ENCODE measurements at places on chromosomes 7 and 10.

DNA sequence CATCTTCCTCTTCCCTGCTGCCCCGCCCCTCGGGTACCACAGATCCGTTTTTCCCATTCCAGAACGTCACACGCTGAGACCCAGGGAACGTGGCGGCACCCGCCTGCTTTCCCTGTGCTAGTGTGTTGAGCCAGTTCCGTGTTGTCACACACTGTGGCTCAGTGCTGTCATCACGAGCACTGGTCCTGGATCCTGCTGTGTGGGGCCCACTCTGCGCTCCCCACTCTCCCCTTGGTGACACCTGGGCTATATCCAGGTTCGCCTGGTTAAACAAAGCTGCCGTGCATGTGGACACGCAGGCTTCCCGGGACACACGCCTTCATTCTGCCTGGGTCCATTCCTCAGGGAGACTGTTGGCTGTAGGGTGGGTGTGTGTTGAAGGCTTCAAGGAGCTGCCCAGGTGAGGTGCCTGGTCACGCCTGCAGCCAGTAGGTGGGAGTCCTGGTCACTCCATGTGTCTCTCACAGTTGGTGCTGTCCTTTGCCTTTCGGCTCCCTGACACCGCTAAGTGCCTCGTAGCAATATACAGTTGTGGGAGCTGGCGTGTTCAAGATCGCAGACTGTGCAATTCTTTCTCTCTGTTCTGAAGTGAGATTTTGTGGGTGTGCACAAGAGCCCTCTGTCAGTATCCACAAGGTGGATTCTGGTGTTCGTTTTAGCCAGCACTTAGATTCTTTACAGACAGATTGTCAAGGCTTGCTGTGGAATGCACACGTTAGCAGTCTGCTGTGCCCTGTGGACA, 88.6 kb downstream of the INPP5A start:
- no peak for DNase-seq

GRCh38 chr10:8130973-8131911, 76.8 kb downstream of the GATA3 start:
- no peak for DNase-seq

DNA sequence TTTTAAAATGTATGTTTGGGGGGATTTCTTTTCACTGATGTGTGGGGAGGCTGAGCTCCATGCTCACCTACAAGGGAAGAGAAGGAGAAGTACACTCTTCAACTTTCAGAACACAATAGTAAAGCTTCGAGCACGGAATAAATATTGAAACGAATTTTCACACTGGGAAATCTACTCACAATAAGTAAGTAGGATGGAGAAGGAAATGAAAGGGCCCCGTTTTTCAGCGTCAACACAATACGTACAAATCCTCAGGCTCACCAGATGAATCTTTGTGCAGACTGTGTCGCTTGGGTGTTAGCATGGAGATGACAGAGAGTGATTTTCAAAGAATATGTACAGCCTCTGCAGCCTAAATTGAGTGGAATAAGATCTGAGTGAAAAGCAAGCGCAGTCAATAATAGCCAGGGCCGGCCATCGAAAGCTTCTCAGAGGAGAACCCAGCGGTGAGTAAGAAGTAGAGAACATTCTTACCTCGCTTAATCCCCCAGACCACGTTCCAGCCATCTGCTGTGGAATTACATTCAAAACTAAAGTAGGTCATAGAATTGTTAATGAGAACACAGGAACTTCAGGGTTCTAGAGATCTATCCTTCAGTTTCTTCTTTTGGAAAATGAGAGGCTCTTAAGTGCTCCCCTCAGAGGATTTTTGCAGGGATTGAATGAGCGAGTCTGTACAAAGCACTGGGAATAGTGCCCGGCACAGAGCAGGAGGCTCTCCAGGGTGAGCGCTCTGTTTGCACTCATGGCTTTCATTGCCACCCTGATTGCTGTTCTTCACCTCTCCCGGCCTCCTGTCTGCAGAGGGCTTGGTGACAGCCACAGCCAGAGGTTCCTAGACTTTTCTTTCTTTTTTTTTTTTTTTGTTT, 292.8 kb downstream of the SFMBT2 start:
- DNase-seq, result no peak

GRCh38 chr10:29119374-29119773, 169.5 kb upstream of the LYZL1 start:
- no peak for DNase-seq

DNA sequence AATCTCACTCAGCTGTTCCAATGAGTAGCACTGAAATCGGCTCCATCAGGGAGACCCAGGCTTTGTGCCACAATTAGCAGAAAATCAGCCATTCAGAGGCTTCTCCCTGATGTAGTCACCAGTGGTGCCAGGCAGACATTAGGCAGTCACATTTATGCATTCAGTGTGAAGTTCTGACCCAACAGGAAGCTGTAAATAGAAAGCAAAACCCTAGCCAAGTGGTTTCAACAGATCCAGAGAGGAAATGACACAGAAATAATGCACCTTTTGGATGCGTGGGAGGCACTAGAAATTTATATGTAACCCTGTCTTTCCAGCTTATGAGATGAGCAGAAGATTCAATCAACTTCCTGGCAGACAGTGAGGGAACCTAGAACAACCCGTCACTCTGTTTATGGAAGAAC, 186.4 kb downstream of the PDE1C start:
- no peak for DNase-seq

DNA sequence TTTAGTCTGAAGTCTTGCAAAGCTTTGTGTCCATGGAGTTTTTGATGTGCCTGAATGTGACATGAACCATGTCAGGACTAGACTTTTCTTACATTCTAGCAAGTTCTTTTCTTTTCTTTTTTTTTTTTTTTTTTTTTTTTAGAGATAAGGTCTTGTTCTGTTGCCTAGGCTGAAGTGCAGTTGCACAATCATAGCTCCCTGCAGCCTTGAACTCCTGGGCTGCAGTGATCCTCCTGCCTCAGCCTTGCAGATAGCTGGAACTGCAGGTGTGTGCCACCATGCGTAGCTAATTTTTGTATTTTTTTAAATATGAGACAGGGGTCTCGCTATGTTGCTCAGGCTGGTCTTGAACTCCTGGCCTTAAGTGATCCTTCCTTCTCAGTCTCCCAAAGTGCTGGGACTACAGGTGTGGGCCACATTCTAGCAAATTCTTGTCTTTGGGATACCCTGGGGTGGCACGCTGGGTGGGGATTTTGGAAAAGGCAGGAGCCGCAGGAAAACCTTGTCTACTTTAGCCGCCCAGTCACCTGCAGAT, 152.8 kb downstream of the SVIL start:
- DNase-seq, result no peak

DNA sequence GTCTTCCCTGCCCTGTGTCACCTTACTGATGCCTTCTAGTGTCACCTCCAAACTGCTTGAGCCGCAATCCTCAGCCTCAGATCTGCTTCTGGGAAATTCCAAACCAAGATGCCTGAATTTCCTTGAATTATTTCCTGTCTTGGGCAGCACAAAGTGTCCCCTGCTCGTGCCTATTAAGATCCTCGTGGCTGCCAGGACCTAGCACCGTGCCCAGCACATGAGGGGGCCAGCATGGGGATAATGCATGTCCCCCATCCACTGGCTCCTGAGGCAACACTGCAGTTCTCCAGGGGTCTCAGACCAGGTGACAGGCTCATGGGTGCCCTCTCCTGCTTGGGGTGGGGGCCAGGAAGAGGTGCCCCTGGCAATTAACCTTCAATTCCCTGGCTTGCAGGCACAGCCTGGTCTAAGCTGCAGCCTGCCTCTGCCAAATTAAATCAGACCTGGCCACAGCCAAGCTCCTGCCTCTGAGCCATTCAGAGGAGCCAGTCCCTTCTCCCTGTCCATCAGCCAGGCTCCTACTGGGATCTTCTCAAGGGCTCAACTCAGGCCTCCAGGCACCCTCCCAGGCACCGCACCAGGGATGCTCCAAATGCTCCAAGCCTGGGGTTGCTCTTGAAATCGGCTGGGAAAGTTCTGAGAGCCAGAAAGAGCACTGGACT, 146.6 kb downstream of the SH3PXD2A start:
- no peak for DNase-seq

GRCh38 chr7:23062452-23062851, 43.1 kb upstream of the KLHL7 start:
- DNase-seq, result no peak

DNA sequence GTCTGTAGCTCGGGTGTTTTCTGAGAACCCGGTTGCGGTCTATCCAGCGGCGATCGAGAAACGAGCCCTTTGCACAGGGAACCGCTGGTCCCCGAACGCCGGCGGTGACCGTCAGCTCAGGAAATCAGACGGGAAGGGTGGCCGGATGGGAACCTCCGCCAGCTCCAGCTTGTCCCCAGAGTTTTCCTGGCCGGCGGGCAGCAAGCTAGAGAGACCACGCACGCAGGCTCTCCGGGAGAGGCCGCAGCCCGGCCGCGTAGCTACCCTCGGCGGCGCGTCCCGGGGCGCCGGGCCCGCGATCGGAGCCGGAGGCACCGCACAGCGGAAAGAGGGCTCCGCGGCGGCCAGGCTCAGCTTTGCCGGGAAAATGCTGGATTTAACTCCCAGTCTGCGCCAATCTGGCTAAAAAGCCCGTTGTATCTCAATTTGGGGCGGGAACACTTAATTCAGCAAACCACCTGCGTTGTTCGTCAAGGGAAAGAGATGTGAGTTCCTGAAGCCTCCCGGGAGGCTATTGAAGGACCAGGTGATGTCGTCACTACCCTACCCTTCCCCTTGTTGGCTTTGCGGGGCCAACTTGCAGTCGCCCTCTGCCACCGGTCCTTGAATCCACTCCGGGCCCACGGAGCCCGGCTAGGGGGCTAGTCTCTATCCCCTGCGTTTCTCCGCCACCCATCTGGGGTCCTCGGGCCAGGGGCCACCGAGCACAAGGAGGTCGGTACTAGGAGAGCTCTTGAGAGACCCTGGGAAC, 859 bp upstream of the CH25H start:
- no peak for DNase-seq

DNA sequence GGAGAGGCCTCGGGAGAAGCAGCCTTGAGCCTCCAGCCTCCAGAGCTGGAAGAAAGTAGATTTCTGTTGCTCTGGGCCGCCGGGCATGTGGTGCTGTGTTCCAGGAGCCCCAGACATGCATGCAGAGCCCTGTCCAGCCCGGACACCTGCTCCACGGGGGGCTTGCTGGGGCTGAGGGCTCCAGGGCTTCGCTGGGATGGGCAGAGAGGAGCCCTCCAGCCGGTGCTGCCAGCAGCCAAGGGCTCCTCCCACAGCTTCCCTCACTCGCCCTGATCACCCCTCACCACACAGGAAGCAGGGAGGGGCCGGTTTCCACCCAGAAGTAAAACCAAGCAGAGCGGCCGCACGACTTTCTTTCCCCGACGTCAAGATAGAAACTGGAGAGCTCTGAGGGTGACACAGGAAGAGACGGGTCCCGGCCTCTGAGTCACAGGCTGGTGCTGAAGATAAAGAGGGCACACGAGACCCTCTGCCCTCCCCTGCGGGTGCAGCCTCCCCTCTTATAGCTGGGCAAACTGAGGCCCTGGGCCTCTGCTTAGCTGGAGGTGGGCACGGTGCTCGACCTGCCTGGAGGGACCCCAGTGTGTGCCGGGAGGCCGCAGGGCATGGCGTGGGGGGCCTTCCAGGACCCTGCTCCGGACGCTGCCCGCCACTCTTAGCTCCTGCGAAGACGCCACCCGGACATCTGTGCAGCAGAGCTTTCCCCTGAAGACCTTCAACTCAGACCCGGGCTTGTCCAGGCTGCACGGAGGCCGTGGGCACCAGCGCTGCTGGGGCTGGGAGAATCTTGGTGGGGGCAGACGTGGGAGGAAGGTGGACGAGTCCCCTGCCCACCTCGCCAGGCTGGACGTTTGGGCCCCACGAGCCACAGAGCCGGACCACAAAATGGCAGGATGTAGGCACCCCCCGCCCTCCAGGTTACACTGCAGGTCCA, 31.1 kb downstream of the ADAP1 start:
- peak; percentile 87 for DNase-seq
